Brain microvascular endothelial cell (primary cell): ENCODE measurements at places on chromosomes 7 and 10.
A peak's percentile ranks its signal among the peaks of the same experiment; 100 is the strongest.

DNA sequence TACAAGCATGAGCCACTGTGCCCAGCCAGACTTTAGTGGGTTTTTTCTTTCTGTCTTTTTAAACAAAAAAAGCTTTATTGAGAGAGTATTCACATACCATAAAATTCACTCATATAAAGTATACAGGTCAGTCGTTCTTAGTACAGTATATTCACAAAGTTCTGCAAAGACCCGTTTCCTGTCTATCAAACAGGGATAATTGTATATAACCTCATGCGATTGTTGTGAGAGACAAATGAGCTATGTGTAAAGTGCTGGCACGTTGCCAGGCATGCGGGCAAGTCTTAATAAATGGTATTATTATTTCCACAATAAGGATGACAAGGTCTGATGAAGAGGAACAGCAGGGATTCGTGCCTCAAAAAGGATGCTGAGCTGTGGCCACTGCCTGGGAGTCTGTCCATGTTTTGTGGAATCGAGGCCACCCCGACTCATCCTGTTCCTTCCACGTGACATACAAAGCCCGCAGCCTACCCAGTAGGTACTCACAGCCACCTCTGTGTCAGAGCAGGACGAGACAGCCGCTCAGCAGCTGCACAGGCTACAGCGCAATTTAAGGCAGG, 51.6 kb downstream of the SMKR1 start:
- peak; percentile 12 for DNase-seq

DNA sequence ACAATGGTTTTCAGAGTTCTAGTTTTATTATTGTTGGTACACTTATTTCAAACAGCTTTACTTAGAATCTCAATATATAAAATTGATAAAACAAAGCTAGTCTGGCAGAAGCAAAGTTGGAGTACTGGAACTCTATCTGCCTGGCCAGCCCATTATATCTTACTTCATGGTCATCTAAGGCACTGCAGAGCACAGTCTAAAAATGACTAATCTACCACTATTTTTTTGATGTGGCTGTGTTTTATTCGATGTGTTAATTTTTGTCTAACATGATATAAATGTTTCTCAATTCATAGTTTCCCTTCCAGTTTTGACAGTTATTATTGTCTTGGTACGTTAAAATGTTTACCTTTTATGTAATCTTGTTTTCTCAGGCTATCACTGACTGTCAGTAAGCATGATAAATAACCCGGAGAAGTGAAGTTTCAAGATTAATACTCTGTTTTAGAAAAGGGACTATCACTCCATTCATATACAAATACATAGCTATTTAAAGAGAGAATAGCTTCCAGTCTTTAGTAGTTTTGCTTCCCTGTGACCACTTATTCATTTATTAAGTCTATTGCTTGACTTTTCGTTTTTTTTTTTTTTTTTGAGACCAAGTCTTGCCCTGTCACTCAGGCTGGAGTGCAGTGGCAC, 60.6 kb upstream of the CSTF2T start:
- no peak for DNase-seq

DNA sequence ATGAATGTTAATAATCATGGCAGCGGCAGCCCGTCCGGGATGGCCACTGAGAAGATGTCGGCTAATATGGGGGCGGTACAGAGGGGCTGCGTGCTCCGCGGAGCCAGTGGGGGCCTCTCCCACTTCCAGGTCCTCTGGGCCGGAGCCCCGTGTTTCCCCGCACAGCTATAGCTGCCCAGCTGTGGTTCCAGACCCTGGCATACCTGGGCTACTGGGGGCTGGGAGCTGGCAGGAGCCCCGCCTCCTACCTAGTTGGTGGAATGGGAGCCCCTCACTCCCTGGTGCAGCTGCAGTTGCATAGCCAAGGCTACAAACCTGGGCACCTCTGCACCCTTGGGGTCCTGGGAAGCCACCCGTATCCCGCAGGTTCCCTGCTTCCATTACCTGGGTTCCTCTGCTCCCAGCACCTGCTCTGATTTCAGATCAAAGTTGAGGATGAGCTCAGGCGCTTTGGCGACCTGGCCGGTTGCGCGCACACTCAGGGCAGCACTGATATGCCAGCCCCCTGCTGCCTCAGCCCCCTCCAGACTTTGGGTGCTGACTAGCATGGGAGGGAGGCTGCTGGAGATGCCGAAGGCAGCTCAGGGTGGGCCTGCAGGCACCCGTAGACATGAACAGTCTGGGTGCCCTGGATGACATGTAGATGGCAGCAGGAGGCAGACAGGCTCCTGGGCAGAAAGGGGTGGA, 236.5 kb upstream of the SEMA3D start:
- DNase-seq: no peak

- no peak for DNase-seq
Measured at GRCh38 chr10:68092512-68092911, 16.8 kb upstream of the MYPN start.

DNA sequence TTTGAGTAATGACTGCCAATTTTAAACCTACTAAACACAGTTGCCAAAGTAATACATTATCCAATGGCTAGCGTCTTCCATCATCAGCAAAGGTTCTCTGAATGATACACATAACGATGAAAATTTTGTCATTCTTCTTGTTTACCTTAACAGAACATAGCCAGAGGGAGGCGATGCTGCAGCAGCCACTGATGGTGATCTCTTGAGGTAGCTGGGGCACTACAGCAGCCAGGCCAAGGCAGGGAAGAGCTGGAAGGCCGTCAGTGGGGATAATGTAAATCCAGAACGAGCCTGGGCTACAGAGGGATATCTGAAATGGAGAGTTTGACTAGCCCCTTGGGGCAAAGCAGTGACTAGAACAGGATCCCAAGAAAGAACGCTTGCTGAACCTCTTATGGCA, 38.8 kb downstream of the PRPS1L1 start:
- no peak for DNase-seq

GRCh38 chr7:136950331-136950730, 81.9 kb downstream of the CHRM2 start:
- no peak for DNase-seq

DNA sequence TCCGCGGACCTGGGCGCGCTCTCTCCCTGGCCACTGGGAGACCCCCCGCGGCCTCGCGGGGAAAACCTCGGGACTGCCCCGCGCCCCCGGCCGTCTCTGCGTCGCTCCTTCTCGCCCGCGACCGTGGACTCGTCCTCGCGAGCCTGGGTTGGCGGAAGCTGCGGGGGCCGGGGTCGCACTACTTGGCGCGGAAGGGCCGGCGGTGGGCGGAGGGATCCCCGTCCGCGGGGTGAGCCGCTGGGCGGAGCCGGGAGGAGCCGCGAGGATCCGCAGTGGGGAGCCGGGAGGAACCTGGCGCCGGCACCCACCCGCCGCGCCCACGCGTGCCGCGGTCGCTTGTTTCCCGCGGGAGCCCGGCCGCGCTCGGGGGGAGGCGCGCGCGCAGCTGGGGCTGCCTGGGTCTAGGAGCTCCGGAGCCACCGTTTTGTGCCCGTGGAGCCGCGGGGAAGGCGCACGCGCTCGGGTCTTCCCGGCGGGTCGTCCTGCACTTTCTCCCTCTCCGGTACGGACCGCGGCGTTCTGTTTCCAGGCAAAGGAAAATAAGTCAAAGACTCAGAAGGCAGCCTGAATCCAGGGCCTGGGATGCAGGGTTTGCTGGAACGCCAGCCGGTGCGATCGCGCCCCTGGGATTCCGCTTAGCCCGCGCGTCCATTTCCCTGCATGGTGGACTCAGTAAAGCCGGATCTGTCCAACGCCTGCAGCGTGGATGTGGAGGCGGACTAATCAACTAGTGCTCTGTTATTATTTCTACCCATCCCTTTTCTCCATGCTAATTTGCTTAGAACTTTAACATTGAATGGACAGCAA, 28.7 kb upstream of the KMT2C start:
- DNase-seq: peak; percentile 56

DNA sequence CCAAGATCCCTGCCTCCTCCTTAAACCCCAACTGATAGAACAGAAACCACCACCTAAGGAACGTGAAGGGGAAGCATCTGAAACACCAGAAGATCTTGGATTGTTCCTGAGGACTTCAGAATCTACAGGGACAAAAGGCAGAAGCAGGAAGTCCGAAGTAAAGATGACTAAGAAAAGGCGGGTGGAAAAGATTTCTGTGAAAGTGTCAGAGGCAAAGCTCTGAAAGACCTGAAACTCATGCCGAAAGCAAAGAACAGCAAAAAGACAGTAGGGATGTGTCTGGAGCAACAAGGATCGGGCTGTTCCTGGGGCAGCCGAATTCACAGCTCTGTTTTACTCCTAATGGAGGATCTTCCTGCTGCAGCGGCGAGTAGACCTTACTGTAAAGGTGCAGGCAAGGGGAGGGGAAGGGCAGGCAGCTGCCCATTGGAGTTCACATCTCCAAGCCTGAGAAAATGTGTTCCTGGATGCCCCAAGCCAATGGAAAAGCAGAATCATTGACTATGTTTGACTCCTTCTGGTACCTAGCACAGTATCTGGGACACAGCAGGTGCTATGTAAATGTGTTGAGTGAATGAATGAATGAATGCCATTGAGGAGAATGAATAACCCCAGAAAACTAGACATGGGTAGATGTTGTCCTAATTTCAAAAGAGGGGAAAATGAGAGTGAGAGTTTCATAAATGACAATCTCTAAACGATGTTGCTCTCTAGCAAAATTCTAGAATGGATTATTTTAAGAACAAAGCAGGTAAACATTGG, 40.4 kb downstream of the PDIA4 start:
- no peak for DNase-seq

GRCh38 chr7:36635091-36635490, 89.2 kb downstream of the AOAH start:
- no peak for DNase-seq

DNA sequence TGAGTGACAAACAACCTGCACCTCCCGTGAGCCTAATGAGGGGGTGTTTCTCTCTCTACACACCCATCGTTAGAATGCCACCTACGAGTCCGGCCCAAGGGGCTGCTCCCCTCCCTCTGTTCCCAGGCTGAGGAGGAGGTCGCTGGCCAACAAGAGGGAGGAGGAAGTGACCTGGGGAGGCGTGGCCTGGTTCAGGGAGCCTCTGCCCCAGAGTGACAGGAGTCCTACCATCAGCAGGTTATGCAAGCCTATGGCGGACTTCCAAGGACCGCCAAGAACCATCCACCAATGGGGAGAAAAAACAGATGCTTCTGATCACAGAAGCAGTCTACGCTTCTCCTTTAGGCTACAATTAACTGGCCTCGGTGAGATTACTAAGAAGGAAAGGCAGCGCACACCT, 12.3 kb upstream of the EGFR start:
- DNase-seq: no peak

- peak; percentile 46 for DNase-seq
Measured at GRCh38 chr7:3455806-3456595, 154.9 kb downstream of the SDK1 start.

- no peak for DNase-seq
Measured at GRCh38 chr7:121139427-121139826, 150.9 kb downstream of the CPED1 start.

GRCh38 chr10:84588971-84589370, 260.6 kb downstream of the CCSER2 start:
- DNase-seq: no peak

- DNase-seq: no peak
Measured at GRCh38 chr7:30650421-30650808, 31.8 kb downstream of the CRHR2 start.

GRCh38 chr10:107340326-107340725, 175.8 kb upstream of the SORCS1 start:
- no peak for DNase-seq

GRCh38 chr7:75870557-75871161, 8.2 kb upstream of the RHBDD2 start:
- no peak for DNase-seq

DNA sequence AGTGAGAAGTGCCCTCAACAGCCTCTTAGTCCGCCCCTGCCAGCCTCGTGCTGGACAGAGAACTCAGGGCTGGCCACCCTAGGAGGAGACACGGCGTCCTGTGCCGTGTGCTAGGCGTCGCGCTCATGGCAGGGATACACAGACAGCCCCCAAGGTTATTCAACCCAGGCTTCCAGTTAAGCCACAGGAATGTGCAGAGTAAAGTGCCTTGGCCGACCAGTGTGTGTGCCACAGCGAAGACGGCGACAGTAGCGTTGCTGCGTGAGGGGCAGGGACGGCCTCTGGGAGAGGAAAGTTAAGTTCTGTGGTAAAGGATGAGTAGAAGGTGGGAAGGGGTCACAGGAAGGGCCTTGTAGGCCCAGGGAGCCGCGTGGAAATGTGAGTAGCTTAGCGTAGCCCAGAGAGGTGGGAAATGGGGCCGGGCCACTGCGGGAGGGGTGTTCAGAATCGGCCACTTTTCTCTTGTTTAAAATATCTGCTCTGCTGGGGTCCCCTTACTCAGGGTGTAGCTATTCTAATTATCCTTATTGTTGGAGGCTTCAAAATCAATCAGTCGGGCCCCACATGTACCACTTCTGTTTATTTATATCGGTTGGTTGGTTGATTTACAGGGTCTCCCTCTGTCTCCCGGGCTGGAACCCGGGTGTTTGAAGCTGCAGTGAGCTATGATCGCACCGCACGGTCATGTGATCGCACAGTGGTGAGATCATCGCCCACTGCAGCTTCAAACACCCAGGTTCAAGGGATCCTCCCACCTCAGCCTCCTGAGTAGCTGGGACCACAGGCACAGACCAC, 24.5 kb downstream of the TMEM120A start:
- DNase-seq: no peak

- DNase-seq: no peak
Measured at GRCh38 chr7:102951839-102952238, 39.0 kb downstream of the LRRC17 start.

GRCh38 chr7:54972733-54973294, 46.0 kb upstream of the EGFR start:
- DNase-seq: no peak

GRCh38 chr7:41882745-41883420, 180.0 kb upstream of the INHBA start:
- no peak for DNase-seq

- no peak for DNase-seq
Measured at GRCh38 chr10:48556065-48556464, 48.8 kb downstream of the ARHGAP22 start.

DNA sequence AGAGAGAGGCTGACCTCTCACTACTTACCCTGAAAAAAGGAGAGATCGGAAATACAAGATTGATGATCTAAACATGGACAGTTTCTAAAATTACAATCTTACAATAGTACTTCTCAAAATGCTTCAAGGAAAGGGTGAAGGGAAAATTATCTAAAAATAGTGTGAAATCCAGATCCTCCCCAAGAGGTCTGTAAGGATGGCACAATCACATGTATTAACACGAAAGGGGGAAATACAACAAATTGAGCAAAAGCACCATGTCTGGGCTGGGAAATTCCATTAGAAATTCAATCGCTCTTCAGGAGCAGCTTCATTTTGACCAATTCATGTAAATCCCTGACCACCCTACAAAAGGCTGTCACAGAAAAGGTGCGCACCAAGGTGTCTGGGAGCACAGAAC, 67.0 kb downstream of the PKD1L1 start:
- DNase-seq: no peak

GRCh38 chr10:103193820-103194529, 903 bp upstream of the NT5C2 start:
- no peak for DNase-seq

DNA sequence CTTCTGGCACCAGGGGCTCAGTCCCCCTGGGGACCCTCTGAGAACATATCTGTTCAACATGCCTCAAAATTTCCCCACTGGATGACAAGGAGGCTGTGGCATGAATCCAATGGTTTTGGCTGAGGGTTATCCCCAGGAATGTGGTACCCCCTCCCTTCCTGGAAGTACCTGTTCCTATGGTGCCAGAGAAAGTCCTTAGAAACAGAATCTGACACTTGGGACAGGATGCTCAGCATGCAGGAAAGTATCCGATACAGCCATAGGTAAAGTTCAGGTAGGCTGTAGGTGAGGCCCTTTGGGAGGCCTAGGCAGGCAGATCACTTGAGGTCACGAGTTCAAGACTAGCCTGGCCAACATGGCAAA, 42.7 kb upstream of the A1CF start:
- DNase-seq: no peak
